ENCODE measurements at places on chromosomes 2 and 18.

DNA sequence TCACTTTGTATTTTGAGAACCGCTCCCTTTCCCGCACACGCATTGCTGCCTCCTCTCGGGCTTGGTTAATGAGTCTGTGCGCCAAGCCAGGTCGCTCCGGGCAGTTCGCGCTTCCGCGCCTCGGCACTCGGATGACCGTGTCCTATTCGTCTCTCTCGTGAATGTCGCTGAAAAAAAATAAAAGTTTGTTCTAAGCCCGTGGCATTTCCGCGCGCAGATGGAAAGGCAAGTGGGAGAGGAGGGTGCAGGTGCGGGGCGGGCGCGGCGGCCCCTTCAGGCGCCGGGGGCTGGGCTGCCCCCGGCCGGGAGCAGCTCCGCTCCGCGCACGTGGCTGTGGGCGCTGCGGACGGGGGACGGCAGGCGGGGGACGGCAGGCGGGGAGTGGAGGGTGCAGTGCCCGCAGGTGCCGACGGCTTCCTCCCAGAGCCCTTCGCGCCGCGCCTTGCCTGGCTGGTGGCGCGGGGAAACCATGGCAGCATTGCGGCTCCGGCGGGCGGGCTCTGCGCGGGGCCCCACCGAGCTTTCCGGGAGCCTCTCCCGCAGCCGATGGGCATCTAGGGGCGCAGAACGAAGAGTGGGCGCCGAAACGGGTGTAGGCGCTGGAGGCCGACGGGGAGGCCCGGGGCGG is 159.6 kb upstream of the SIX2 start:
- no peak for DNase-seq

DNA sequence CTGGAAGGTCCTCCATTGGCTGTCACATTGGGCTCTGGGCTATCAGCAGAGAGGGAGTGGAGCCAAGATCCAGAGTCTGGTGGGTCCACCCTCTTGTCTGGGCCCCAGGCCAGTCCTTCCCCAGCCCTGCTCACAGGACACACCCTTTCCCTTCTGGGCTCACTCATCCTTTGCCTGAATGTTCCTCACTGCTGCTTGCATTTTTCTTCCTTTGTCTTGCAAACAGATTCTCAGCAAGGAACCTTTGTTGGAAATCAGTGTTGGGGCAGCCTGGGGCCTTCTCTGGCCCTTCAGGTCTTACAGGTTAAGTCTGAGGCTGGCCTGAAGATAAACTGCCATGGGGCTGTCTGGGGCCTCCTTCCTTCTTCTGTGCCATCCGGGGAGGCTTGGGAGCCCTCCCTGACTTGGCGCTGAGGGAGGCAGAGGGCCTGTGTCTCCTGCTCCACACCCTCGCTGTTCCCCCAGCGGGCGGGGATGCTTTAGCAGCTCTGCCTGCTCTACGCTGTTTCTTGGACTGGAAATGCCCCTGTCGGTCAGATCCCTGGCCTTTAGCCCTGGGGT is 11.5 kb upstream of the CELF4 start:
- no peak for DNase-seq

DNA sequence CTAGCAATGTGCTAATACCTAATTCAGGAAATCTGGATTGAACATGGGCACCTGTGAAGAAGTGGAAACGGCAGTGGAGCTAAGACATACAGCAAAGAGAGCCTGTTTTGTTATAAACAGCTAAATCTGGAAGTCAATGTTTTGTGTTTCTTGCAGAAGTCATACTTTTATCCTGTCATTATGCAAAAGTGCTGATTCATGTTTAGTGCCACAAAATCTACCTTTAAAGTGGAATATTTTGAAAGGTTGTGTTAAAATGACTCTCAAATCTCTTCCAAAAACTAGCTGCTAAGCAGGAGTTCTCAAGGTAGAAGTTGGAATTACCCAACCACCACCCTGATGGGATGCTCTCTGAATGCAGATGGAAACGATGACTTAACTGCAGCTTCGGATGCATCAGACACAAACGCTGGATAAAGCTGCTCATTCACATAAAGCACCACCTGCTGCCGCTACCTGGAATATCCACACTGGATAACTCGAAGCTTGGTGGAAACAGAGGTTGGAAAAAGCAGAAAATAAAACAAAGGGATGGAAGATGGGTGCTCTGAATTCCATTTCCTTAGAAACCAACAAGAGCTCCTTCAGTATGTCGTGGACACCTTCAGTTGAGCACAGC is 132.6 kb upstream of the ZNF236 start:
- DNase-seq = no peak

DNA sequence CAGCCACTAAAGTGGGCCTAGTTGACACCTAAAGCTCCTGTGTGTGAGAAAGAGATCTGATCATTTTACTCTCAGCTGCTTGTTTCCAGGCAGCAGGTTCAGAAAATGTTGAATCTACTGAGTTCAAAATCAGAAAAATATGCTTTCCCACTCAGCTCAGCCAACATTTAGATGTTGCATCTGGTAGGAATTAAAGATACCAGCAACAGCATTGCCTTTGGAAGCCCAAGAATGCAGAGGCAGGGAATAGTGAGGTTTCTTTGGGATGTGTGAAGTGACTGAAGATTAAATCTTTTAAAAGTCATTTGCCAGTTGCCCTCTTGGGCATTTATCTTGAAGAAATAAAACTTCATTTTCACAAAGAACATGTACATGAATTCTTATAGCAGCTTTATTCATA is 33.9 kb upstream of the DOCK10 start:
- no peak for DNase-seq

DNA sequence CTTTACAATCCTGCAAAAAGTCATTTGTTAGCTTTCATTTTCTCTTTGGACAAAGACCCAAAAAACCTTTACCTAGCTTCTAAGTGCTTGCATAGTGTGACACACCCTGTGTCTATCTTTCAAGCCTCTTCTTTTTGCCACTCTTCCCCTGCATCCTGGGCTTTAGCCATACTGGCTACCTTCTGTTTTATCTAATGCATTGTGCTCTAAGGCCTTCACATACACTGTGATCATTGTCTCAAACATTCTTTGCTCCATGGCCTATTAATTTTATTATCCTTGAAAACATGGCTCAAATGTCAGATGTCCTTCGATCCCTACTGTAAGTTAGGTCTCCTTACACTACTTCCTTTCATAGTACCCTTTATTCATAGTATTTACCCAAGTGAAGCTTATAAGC is 84.4 kb downstream of the PIK3C3 start:
- no peak for DNase-seq

- no peak for DNase-seq
These were observed 780 bp downstream of the HTRA2 start for GRCh38 chr2:74530239-74531187.

GRCh38 chr2:23666980-23667357 is 260.0 kb downstream of the ATAD2B start:
- no peak for DNase-seq

All from activated CD4-positive, CD25-positive, alpha-beta regulatory T cell (primary cell).